ENCODE measurements at places on chromosomes 1 and 21.

DNA sequence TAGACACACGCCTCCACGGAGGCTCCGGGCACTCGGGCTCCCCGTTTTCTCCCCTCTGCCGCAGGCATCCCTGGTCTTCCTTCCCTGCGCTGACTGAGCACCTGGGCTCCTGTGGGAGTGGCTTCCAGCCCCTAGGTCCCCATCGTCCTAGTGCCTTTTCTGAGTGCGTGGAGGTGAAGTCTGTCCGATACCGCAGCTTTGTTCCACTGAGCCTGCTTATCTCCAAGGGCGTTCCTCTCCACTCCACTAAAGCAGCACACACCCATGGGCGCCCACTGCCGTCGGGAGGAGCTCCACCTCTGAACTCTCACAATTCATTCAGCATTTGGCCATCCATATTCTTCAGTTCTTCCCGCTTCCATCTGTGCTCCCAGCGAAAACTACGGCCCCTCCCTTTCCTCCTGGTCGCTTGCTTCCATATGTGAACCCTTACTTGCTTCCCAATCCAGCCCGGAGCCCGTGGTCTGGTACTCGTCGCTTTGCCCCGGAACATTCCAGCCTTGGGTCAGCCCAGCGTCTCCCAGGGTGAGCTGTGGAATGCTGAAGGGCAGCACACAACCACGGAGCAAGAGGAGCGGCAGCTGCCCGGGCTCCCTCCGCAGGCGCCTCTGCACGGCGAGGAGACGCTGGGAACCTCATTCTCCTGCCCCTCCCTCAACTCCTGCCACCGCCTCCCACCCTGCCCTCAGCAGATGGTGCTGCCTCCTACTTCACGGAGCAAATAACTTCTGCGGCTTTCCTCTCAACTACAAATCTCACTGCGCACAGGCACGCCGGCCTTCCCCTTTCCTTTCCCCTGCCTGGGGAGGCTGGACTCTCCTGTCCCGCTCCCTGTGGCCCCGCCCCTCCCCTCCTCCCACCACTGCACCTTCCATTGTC, 27.5 kb downstream of the ATP8B2 start:
- peak; percentile 51 for DNase-seq

DNA sequence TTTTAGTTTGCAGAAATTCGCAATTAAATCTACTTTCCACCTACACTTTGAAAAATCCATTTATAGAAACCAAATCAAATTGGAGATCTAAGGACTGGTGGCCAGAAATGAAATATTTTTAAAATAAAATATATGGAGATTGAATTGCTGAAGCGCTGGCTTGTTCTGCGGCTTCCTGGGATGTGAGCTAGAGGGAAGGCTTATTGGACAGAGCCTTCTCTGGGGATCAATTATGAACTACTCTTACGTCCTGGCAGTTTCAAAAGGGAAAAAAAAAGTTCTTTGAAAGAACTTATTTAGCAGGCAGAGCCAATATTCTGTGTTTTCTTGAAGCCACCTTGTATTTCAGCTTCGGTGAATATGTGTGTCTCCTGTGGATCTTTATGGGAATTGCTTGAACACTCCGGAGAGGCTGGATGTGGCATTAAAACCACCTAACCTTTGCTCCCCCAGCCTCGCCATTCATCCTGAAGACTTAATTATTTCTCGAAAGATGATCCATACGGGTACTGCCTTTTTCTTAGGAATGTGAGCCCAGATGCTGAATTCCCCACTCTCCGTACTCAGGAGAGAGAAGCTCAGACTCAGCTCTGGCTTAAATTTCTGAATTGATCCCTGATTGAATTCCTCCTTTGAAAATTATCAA, 478.9 kb upstream of the VAMP3 start:
- no peak for DNase-seq

DNA sequence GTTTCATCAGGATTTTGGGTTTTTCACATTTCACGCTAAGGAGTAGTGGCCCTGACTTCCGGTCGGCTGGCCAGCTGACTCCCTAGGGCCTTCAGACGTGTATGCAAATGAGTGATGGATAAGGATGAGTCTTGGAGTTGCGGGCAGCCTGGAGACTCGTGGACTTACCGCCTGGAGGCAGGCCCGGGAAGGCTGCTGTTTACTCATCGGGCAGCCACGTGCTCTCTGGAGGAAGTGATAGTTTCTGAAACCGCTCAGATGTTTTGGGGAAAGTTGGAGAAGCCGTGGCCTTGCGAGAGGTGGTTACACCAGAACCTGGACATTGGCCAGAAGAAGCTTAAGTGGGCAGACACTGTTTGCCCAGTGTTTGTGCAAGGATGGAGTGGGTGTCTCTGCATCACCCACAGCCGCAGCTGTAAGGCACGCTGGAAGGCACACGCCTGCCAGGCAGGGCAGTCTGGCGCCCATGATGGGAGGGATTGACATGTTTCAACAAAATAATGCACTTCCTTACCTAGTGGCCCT, 23.1 kb upstream of the TNFRSF1B start:
- peak; percentile 39 for DNase-seq

- no peak for DNase-seq
Observed at GRCh38 chr1:161838885-161839284, 72.8 kb downstream of the ATF6 start.

GRCh38 chr1:17198476-17199258, 6.3 kb upstream of the PADI1 start:
- DNase-seq: no peak
